ENCODE measurements at places on chromosomes 12 and 14. TPM values are rescaled to one million over a fixed set of nuclear protein-coding genes. Genes with fewer than 3 reads are reported as not detected.

RNASE8 gene
- total RNA-seq = not detected

ALG10B gene
- total RNA-seq = 4.1 TPM

PLEKHD1 gene
- not detected for total RNA-seq

PTGER2 gene
- 0.33 TPM for total RNA-seq

PYM1 gene
- 16.5 TPM for total RNA-seq

NFE2 gene
- total RNA-seq = 0.68 TPM

ART4 gene
- 27.5 TPM for total RNA-seq

ADAMTS20 gene
- not detected for total RNA-seq

HRK gene
- total RNA-seq = not detected

OSBPL8 gene
- total RNA-seq = 23.2 TPM

KRT7 gene
- total RNA-seq = 18.8 TPM

RHOJ gene
- total RNA-seq = 1.8 TPM

SLC39A2 gene
- total RNA-seq = not detected

TESPA1 gene
- total RNA-seq = 0.45 TPM

NOVA1 gene
- 0.25 TPM for total RNA-seq

GLIPR1L1 gene
- total RNA-seq = not detected

ATF1 gene
- 13.6 TPM for total RNA-seq

FBLN5 gene
- 7.7 TPM for total RNA-seq

SLC2A3 gene
- 9.4 TPM for total RNA-seq

EML5 gene
- total RNA-seq = 0.13 TPM

OTOGL gene
- 0.03 TPM for total RNA-seq

HCAR3 gene
- total RNA-seq = not detected

STON2 gene
- total RNA-seq = 6.3 TPM

KRT78 gene
- total RNA-seq = not detected

KRT73 gene
- total RNA-seq = not detected

CALM1 gene
- total RNA-seq = 153 TPM

RAN gene
- total RNA-seq = 140 TPM

PLCZ1 gene
- not detected for total RNA-seq

RARG gene
- 2.5 TPM for total RNA-seq

NUAK1 gene
- 3.4 TPM for total RNA-seq

GLT8D2 gene
- total RNA-seq = 0.43 TPM

B3GNT4 gene
- total RNA-seq = not detected

BEST3 gene
- total RNA-seq = not detected

SOAT2 gene
- 0.25 TPM for total RNA-seq

IRAK3 gene
- 1.7 TPM for total RNA-seq

CMTM5 gene
- total RNA-seq = not detected

MCRS1 gene
- total RNA-seq = 21.0 TPM

SDR9C7 gene
- not detected for total RNA-seq

MIP gene
- 0.60 TPM for total RNA-seq

NGB gene
- not detected for total RNA-seq

GPD1 gene
- 129 TPM for total RNA-seq

TMEM30B gene
- total RNA-seq = 10.5 TPM

TMEM229B gene
- total RNA-seq = 0.93 TPM

SETD3 gene
- 25.1 TPM for total RNA-seq

UBE2N gene
- 25.1 TPM for total RNA-seq

PXN gene
- total RNA-seq = 24.0 TPM

SLC7A7 gene
- total RNA-seq = 6.1 TPM

DDN gene
- not detected for total RNA-seq

RGS6 gene
- total RNA-seq = not detected

DHRS2 gene
- 6.2 TPM for total RNA-seq

LRRIQ1 gene
- total RNA-seq = not detected

NYNRIN gene
- 2.3 TPM for total RNA-seq

TPPP2 gene
- total RNA-seq = 4.6 TPM

SYT10 gene
- total RNA-seq = 0.23 TPM
